ENCODE measurements at places on chromosomes 6 and 20. TPM values are rescaled to one million over a fixed set of nuclear protein-coding genes. Genes with fewer than 3 reads are reported as not detected.

Gene CST2
- total RNA-seq: not detected

- peak; percentile 97 for DNase-seq
These were observed 814 bp upstream of the HSP90AB1 start for GRCh38 chr6:44245912-44246662.

GRCh38 chr6:134634466-134634865, 315.4 kb downstream of the ALDH8A1 start:
- no peak for DNase-seq

Gene NT5DC1
- 45.2 TPM for total RNA-seq

- DNase-seq: peak; percentile 29
These were observed 5.8 kb upstream of the EEF1E1 start for GRCh38 chr6:8108031-8108660.

Gene IL17F
- total RNA-seq: not detected

DNA sequence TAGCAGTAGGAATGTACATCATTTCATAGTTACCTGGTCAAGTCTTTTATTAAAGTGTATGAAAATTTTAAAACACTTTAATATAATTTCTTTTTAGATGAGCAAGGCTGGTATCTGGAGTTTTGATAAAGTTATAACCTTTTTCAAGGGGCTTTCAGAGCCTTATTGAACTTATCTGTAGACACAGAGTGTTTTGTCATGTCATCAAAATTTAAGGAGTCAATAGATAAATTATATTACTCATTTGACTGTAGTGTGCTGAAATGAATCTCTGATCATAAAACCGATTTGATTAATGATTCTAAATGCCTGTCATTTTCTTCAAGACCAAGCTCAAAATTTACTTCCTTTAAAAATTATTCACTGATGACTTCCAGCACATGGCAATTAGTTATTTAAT, 125.6 kb downstream of the ARID1B start:
- no peak for DNase-seq

GRCh38 chr6:36724514-36725390, 27.1 kb downstream of the RAB44 start:
- peak; percentile 89 for DNase-seq

GRCh38 chr6:136786658-136787057, 5.6 kb downstream of the MAP3K5 start:
- no peak for DNase-seq

GRCh38 chr6:161057103-161058091, 65.8 kb downstream of the MAP3K4 start:
- DNase-seq: no peak

DNA sequence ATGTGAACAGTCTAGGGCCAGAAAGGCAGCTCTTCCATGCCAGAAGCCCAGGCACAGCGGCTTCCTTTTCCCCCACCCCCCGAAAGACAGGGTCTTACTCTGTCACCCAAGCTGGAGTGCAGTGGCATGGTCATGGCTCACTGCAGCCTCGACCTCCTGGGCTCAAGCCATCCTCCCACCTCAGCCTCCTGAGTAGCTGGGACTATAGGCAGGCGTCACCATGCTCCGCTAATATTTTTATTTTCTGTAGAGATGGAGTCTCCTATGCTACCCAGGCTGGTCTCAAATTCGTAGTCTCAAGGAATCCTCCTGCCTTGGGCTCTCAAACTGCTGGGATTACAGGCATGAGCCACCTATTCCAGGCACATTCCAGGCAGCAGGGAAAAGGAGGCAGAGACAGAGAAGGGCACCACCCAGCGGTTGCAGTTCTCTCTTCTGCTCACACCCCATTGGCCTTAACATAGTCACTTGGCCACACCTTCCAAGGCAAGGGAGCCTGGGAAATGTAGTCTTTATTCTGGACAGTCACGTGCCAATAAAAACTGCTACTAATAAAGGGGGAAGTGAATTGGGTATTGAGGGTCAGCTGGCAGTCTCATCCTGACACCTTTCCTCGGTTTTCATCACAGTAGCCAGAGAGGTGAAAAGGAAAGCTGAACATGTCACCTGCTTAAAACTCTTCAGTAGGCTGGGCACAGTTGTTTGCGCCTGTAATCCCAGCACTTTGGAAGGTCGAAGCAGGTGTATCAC, 205.9 kb downstream of the ZMYND8 start:
- DNase-seq: peak; percentile 86

GRCh38 chr20:6265204-6265904, 142.5 kb upstream of the FERMT1 start:
- peak; percentile 6 for DNase-seq

DNA sequence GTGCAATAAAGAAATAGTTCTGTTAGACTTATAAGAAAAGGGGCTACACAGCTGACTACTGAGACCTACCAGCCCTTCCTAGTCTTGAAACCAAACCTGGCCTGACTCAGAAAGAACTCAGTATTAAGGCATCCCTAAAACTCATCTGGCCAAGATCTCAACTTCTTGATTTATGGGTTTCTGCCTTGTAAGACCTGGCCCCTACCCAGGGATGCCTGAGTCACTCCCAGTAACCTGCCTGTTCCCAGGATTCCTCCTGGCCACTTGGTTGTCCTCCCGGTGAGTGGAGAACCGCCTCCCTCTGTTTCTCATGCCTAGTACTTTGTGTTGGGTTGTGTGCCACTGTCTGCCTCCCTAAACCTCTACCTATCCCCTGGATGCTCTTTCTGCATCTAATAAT, 189.4 kb upstream of the PREP start:
- DNase-seq: peak; percentile 21

GRCh38 chr6:91132461-91132860, 545.6 kb upstream of the MAP3K7 start:
- DNase-seq: no peak

DNA sequence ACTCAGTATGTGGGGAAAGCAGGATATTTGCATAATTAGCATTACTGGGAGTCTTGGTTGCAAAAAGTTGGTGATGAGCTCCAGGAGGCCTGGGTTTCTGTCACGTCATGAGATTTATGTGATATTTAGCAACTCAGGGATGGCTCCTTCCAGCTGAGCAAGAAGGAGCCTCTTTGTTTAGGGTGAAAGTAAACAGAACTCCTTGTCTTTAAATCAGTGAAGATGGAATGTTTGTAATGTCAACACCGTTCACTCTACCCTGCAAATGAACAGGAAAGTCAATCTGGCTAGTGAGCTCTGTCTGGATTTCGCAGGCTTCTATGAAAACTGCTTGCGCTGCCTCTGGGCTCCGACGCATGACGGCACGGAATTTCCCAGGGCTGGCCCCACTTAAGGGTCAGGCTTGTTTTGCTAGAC, 86.9 kb downstream of the PXDC1 start:
- DNase-seq: no peak

GRCh38 chr20:53914091-53914780, 156.2 kb downstream of the BCAS1 start:
- DNase-seq: peak; percentile 43

DNA sequence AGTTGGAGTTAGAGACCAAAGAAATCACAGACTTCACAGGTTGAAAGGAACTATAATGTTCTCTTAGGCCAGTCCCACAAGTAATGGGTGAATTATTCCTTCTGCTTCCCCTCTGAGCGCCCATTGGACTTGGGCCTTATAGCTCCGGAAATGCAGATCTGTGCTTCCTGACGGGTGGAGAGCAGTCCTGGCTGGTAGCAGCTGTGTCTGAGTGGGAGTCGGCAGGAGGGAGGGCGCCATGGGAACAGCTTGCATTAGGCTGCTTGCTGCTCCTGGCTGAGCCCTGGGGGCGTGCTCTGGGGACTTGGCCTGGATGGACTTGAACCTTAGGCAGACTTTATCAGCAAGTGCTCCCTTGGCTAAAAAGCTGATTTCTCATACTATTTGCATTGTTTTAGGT, 18.4 kb upstream of the NUP153 start:
- no peak for DNase-seq

GRCh38 chr20:53919886-53920285, 150.5 kb downstream of the BCAS1 start:
- DNase-seq: no peak

Gene TMEM244
- total RNA-seq: not detected

DNA sequence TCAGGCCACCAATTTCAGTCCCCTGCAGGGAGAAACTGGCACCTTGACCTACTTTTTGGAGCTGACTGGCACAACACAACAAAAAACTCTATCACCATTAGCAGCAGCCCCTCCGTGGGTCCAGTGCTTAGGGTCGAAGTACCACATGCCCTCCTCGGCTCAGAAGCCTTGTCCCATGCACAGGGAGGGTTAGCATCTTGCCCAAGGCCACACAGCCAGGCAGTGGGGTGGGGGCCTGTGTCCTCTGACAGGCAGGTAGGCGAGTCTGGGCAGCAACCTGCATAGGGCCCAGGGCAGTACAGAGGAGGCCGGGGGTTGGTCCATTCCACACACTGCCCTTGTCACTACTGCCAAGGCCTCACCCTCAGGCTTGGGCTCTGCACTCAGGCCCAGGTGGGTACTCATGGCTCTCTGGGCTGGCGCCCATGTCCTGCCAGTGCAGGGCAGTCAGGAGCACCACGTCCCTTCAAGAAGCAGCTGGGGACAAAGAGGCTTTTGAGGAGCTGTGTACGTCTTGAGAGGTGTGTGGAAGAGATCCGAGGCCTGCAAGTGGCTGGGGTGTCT, 53.6 kb downstream of the PYGB start:
- no peak for DNase-seq

GRCh38 chr20:2204021-2204420, 91.8 kb upstream of the TGM3 start:
- DNase-seq: no peak

DNA sequence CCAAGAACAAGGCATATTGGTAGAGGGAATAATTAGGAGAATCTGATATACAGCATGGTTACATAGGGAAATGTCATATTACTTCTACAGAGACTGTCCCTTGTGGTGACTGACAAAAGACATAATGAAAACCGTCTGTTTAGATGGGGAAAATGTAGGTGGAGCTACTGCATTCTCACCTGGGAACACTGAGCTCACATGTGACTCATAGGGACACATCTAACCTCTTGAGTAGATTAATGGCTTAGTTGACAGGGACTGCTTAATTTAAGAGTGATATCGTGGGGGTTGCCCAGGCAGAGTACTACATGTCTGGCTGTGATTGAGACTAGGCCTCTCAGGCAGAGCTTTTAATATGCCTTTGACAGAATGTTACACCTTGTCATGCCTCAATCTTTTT, 235.3 kb upstream of the ZFP64 start:
- no peak for DNase-seq

Gene EPPIN
- total RNA-seq: not detected

Gene MAPK13
- total RNA-seq: 59.3 TPM

Gene TOX2
- not detected for total RNA-seq

DNA sequence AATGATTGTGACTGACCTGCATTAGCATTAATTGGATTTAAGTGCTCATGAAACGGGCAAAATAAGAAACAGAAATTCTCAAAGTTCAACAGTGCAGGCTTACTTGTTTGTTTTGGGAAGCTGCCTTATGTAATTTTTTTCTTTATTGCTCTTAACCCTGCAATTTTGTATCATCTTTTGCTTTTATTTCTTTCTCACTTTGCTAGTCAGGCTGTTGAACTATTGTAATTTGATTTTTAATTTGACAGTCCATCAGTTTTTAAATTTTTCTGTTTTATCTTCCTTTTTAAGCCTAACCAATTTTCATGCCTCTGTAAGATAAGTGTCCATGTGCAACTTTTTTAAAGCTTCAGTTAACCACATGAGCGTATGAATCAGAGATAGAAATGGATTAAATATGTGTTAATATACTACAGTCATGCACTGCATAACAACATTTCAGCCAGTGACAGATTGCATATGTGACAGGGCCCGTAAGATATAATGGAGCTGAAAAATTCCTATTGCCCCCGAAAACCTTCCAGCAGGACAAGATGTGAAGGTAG, 44.6 kb downstream of the PEX7 start:
- no peak for DNase-seq

GRCh38 chr20:58945965-58946631, 35.0 kb upstream of the NELFCD start:
- DNase-seq: no peak

GRCh38 chr6:15980801-15981200, 148.1 kb upstream of the MYLIP start:
- DNase-seq: no peak

GRCh38 chr20:40497899-40498691, 190.9 kb downstream of the MAFB start:
- DNase-seq: no peak

DNA sequence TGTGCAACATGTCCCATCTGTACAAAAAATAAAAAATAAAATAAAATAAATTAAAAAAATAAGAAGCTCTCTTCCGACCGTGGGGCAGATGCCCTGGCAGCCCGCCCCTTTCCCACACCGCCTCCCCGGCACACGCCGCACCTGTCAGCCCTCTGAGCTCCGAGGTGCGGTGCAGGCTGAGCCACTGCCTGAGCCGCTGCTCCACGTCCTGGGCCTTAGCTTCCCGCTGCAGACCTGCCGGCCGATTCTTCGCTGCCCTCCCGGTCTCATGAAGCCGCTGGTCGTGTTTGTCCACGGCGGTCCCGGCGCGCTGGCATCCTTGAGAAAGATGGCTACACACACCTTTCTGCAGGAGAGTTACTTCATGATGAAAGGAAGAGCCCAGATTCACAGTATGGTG, 10.7 kb upstream of the CLPSL2 start:
- DNase-seq: no peak

Gene EEF1A2
- 359 TPM for total RNA-seq

DNA sequence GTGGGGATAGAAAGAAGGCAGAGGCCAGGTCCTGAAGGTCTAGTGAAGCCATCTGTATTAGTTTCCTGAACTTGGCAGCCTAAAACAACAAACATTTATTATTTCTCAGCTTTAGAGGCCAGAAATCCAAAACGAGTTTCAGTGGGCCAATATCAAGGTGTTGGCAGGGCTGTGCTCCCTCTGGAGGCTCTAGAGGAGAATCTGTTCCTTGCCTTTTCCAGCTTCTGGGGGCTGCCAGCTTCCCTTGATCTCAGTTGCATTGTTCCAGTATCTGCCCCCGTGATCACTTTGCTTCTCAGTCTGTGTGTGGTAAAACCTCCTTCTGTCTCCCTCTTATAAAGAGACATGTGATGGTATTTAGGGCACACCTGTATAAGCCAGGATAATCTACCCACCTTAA, 82.4 kb downstream of the MAFB start:
- DNase-seq: no peak

DNA sequence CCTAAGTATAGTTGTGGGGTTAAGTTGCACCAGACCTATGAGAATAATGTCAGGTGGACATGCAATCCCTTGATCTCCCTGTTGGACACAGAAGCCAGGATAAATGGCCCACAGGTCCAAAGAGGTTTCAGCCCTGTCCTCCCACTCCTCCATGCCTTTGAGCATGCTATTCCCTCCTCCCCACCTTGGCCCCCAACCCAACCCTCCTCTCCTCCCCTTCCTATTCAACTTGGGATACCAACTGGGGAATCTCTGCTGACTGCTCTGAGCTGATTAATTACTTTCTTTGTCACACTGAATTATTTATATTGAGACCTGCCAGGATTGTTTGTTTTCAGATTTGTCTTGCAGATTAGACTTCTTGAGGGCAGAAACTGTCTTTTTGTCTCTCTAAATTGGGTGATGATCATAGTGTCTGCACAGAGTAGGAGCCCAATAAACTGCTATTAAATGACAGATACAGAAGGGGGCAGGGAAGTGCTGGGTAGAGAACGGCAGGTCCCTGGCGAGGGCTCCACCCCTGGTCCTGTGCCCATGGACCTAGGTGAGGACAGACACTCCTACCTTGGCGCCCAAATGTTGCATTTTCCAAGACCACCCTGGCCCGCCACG, 120.9 kb downstream of the UNC5CL start:
- no peak for DNase-seq
